ENCODE measurements at places on chromosomes 6 and 20.

GRCh38 chr6:120779441-120779840 lies 554.8 kb downstream of the TBC1D32 start:
- no peak for DNase-seq

- DNase-seq: no peak
These were observed 85.6 kb downstream of the ANKRD60 start for GRCh38 chr20:58142843-58143185.

- DNase-seq: no peak
These were observed 163.4 kb upstream of the HEY2 start for GRCh38 chr6:125586074-125586473.

DNA sequence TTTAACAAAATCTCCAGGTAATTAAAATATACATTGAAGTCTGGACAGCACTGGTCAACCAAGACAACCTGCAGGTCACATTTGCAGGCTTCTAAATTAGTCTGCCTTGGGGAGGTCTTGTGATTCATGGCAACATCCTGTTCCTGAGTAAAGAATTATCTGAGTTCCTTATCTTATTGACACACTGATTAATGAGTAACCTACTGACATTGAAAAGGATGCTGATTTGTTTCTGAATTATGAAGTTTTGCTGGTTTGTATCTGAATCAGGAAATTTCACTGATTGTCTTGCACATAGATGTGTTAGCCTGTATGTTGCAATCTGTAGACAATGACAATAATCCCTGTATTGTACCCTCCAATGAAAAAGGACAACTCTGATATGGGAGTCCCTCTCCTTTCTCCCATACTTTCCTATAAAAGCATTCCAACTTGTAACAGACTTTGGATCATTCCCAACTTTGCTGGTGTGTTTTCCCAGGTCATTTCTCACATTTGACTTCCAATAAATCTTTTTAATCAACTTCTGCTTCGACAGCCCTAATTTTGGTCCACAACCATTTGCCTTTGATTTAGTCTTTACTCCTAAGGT lies 80.0 kb downstream of the LAMP5 start:
- no peak for DNase-seq

DNA sequence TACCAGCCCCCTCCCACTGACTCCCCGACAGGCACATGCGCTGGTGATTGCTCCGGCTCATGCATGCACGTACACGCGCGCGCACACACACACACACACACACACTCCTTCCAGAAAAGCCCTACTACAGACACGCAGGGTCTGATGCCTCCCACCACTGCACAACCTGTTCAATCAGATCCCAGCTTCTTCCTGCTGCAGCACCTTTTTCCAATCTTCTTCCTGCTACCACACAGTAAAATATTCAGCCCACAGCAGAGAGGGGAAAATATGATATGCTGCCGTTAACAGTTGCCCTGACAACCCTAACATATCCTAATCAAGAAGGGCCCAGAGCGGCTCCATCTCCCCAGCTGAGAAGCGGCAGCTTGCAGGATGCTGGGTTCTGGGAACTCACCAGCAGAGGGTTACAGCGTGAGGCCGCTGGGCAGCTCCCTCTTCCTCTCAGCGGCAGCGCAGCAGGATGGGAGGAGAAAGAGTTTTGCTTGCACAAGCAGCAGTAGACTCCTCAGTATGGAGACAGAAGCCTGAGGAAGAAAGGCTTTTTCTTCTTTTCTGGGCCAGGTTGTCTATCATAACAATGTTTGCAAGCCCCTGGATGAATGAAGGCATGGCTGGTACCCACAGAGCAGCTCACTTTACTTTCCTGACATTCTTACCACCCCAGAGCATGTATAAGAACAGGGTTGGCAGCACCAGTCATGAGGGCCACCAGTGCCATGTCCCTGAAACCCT lies 23.9 kb downstream of the MAP7 start:
- no peak for DNase-seq

DNA sequence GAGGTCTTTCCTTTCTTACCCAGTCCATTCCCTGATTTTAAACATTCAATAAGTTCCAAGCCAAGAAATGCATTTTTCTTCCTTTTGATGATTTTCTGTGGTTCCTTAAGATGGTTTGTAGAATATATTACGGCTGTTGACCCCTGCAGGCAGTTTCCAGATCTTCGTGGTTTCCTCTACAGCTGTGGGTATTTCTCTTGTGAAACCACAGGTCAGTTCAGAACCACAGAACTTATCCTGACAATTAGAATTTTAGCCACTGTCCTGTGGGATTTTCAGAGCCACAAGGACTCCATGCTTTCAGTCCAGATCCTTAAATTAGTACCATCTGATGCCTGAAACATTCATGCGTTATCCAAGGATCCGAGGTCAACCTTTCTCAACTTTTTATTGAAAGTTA lies 29.7 kb upstream of the EXOC2 start:
- DNase-seq: no peak

GRCh38 chr6:27908017-27908416 lies 4.2 kb downstream of the OR2B2 start:
- no peak for DNase-seq

DNA sequence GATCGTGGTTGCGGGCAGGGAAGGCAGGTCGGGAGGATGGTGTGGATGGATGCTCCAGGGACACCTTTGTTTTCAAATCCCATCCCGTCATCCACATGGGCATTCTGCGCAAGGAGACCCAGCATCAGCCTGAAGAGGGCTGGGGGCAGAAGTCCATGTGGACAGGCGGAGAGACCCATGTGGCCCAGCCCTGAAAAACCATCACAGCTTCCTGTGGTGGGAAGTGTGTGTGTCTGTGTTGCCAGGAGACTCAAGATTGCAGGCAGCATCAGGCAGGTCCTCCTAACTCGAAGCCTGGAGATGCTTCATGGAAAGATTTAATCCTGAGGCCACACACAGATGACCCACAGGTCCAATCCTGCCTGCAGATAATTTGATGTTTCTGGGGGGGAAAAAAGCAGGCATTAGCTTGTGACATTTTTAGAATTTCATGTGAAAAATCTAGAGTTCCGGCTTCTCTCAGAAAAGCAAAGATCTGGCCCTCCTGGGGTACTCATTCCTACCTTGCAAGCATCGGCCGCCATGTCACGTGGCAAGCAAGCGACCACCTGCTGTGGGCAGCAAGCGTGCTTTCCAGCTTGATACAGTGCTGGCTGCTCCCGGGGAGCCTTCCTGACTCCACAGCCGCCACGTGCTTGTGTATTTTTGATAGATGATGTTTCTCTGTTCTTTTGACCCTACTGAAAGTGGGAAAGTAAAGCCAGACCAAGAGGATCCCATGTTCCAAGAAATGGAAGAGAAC lies 25.8 kb downstream of the BCAS4 start:
- DNase-seq: no peak

GRCh38 chr6:150996968-150997367 lies 131.5 kb downstream of the MTHFD1L start:
- DNase-seq: no peak

- DNase-seq: no peak
These were observed 97.3 kb upstream of the NHSL1 start for GRCh38 chr6:138596591-138596990.

DNA sequence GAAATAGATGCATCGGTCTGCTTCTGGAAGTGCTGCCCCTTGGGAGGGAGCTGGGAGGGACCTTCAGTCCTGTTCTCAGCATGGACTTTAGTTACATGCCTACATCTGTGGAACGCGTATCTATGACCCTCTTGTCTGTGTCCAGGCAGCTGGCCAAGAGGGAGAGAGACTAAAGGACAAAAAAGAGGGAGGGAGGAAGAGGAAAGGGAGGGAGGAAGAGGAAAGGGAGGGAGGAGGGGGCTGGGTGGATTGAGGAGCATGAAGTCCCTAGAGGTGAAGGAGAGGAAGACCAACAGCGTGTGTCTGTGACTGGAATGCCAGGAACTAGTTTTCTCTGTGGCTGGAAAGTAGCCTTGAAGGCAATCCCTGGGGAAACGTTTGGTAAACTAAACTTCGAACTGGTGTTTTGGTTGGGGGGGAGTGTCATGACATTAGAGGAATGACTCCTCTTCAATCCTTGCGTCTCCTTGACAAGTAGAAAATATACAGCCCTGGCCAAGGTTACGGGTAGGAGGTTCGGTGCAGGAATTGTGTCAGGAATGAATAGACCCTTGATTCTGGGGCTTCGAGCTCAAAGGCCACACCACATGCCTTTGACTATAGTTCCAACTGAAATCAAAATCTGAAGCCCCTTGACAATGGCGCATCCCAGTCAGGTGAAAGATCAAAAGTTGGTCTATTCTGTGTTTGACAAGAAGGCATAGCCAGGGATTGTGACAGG lies 52.0 kb upstream of the PLEKHG1 start:
- no peak for DNase-seq

DNA sequence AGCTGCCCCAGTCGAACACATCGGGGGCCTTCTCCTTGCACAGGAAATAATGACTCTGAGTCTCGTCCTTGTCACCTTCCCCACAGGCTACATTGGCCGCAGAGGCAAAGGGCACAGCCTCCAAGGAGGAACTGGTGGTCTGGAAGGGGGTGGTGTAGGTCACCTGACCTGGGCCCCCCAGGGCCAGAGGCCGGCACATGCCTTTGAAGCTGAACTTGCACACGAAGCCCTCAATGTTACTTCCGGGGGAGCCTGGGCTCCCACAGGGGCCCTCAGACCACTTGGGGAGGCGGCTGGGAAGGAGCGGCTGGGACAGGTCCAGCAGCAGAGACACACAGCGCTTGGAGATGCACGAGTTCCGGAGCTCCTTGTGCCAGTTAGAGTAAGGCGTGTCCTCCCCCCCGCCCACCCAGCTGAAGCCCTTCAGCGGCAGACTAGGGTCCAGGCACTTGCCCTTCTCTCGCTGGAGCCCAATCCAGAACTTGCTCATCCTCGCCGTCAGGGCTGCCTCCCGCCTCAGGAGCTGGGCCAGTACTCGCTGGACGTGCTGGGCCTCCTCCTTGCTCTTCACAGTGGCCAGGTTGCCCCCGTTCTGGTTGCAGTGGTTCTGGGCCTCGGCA lies 578 bp downstream of the CD93 start:
- no peak for DNase-seq

DNA sequence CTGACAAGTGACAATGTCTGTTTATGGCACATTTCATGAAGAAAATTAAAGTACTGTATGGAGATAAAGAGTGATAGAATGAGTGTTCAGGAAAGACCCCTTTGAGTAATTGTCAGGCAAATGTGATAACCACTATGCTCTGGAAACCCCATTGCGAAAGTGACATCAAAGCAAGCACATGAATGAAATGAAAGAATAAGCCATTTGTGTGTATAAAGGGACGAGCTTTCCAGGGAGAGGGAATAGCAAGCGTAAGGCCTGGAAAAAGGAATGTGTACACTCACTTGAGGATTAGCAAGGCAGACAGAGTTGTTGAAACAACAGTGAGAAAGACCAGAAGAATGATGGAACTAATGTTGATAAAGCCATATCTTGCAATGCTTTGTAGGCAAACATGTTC lies 490.0 kb downstream of the GRIK2 start:
- no peak for DNase-seq

- DNase-seq: no peak
These were observed 105.0 kb downstream of the TIAM2 start for GRCh38 chr6:155100087-155100486.

GRCh38 chr6:145758113-145758512 lies 22.8 kb upstream of the EPM2A start:
- DNase-seq: no peak

- no peak for DNase-seq
These were observed 129.9 kb upstream of the RIPOR2 start for GRCh38 chr6:25065666-25066065.

DNA sequence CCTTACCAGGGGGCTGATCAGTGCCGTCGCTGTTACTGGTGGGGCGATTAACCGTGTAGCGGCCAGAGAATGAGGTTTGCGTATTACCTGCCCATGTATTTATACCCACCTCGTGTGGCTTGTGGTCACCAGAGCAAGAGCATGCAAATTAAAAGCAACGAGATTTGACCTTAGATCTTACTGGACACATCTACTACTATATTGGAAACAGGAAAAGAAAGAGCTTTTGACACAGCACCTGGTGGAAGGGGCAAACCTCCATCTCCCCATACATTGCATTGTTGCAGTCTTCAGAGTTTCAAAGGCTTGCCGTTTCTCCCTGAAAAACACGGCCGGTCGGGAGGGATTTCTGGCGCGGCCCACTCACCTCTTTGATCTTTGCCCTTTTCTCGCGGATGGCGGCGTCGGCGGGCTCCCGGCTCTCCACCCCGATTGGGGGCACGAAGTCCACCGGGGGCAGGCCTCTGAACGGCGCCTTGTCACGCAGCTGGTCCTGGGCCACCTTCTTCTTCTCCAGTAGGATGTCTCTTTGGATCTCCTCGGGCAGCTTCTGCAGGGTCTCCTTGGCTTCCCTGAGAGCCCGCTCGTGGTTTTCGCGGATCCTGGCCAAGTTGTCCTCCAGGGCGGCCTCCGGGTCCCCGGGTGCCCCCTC lies 1.3 kb downstream of the MAN1A1 start:
- peak; percentile 29 for DNase-seq

GRCh38 chr6:28543651-28544610 lies 18.2 kb downstream of the GPX5 start:
- no peak for DNase-seq

GRCh38 chr20:25532015-25532751 lies 53.1 kb downstream of the NINL start:
- no peak for DNase-seq

GRCh38 chr20:6108330-6108729 lies 14.5 kb downstream of the FERMT1 start:
- DNase-seq: no peak

DNA sequence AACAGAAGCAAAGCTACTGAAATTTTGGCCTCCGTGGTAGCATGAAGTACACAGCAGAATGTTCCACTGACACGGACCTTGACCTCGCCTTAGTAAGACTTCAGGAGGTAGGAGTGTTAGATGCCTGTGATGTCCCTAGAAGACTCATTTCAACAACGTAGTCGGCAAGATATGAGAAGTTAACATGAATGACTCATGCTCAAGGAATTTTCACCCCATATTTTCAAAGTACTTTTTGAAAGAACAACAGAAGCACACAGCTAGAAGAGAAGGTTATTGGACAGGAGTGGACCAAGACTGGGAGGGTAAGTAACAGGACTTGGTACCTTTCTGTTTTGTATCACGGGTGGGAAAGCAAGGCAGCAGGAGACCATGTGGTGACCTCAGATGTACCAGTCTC lies 78.0 kb downstream of the DZANK1 start:
- no peak for DNase-seq

DNA sequence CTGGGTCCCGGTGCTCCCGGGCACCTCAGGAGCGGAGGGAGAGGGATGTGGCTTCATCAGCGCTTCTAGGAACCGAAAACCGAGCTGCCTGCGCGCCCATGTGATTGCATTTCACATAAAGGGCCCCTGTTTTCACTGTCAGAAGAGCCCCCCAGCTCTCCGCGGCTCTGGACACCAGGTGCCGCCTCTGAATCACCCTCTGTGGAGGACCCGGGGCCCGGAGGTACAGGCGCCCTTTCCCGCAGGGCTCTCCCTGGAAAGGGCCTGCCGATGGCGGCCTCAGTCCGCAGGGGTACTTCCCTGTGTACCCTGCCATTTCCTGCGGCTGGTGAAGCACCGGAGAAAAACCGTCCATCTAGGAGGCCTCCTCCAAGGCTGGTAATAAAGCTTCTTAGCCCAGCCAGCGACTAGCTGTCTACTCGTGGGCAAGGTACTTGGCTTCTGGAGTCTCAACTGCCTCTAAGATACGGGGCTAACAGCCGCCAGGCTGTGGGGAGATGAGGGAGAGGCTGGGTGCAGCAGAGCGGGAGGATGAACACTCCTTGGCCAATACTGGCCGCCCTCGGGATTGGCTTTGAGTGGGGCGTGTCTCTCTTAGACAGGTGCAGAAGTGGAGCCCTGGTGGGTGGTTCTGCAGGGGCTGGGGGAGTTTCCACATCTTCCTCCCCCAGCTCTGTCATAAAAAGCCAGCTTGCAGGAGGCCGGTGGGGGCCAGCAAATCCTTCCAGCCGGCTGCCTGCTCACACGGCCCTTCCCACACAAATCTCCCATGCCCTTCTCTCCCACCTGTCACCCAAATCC lies 1.6 kb downstream of the PPP1R16B start:
- no peak for DNase-seq
